ENCODE measurements at places on chromosomes 1 and 21. TPM values are rescaled to one million over a fixed set of nuclear protein-coding genes. Genes with fewer than 3 reads are reported as not detected.

DNA sequence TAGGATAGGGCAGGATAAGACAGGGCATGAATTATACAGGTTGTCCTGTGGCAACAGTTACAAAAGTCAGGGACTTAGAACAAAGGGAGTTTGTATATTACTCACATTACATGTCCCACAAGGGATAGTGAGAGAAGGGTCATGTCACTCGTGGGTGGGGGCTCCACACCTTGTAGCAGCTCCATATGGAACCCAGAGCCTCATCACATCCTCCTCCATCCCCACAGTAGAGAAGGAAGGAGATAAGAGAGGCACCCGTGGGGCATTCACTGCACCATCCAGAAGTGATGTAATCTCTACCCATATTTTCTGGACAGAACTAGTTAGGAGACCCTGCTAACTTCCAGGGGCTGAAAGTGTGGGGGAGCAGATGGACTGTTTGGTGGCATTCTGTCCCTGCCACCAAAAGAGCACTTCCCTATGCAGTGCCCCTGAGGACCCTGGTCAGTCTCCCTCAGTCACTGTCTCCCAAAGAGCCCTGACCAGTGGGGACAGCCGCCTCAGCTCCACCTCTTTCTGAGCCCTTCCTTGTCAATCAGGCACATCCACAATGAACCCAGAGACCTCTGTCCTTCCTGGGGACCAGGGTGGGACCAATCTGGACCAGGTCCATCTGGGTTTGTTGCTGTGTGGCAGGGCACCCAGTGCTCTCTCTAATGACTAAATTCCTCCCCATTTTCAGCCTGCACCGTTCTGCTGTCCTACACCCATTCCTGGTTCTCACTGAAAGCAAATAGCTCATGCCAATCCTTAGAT, 154.8 kb upstream of the ETV3 start:
- DNase-seq, result no peak

- DNase-seq, result peak; percentile 52
Observed at GRCh38 chr1:76998582-76999223, 131.4 kb downstream of the ST6GALNAC5 start.

DNA sequence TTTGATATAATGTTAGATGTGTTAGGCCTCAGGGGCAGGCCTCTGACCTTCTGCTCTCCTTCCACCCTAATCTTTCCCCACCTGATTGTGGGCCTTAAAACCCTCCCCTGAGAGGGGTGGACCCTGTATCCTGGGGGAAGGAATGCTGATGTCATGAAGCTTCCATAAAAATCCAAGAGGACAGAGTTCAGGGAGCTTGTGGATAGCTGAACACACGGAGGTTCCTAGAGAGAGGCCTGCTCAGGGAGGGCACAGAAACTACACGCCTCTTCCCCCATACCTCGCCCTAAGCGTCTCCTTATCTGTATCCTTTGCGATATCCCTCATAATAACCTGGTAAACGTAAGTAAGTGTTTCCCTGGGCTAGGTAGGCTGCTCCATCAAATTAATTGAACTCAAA, 4.3 kb downstream of the MFN2 start:
- DNase-seq, result no peak

GRCh38 chr1:26696119-26696653, 371 bp downstream of the ARID1A start:
- DNase-seq, result no peak

DNA sequence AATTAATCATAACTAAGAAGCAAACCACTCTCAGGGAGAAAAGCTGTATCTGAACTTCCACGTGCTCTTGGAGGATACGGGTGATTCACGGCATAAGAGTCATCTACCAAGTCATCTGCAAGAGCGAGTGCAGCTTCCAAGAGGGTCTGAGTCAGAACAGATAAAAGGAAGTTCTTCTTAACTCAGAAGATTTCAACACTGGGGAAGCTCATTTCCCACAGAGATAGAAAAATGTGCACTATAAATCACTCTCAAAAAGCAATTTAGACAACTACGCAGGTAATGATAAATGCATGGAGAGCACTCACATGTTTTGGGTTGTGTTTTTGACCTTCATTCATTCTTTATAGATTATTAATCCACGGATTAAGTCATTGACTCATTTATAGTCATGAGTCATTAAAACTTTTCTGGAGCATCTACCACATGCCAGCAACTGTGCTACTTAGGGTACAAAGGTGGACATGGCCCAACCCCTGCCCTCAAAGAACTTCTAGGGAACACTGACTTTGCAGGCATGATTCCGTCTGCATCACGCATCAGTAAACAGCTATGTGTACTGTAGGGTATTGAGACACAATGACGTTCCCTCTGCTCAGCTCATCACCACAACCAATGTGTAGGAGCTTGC, 20.8 kb downstream of the KCNJ15 start:
- peak; percentile 33 for DNase-seq

DNA sequence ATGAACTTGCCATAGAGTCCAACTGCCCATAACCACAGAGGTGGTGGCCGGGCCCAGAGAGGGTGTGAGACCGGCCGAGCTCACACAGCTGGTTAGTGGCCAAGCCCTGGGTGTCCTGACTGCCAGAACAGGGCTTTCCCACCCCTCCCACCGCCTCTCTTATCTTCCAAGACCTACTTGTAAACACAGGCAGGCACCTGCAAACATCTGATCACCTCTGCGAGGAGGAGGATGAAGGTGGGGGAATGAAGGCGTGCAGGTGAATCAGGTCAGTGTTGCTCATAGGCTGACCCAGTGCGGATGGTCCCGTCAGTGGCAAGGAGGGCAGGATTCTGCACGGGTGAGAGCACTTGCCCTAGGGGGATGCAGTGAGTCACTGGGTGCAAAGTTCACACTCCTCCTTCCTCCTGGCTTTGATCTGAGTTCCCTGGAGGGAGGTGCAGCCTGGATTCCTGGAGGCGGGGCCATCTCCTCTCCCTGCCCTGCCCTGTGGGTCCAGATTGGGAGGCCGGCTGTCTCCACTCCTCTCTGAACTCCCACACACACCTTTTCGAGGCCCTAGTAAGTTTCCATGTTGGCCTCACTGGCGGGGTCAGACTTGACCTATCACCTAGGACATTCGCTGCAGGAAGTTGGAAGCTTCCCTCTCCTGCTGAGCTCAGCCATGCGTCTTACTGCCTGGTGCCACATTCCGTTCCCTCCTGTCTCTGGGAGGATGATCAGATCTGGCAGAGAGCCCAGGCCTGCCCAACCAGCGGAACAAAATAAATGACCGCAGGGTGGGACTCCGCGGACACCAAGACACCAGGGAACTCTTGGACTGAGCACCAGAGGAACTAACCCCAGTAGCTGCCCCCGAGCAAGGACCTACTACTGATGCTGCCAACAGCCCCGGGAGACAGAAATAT, 7.3 kb downstream of the UQCRHL start:
- DNase-seq, result peak; percentile 90

- DNase-seq, result no peak
Observed at GRCh38 chr1:164228928-164229327, 330.1 kb upstream of the PBX1 start.

DNA sequence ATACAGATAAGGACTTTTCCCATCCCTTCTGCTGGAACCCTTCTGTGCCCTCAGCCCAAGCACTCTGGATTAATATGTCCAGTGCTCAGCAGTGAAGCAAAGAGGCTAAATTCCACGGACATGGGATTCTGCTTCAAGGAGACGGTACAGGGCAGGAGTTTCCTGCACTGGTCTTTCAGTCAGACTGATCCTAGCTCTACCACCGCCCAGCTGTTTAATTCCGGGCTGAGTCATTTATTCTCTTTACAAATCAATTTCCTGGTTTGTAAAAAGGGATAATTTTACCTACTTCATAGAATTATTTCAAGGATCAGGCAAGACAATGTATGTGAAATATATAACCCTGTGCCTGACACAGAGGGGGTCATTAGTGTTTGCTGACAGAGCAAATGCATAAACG, 41.6 kb upstream of the NRDC start:
- DNase-seq, result no peak

DNA sequence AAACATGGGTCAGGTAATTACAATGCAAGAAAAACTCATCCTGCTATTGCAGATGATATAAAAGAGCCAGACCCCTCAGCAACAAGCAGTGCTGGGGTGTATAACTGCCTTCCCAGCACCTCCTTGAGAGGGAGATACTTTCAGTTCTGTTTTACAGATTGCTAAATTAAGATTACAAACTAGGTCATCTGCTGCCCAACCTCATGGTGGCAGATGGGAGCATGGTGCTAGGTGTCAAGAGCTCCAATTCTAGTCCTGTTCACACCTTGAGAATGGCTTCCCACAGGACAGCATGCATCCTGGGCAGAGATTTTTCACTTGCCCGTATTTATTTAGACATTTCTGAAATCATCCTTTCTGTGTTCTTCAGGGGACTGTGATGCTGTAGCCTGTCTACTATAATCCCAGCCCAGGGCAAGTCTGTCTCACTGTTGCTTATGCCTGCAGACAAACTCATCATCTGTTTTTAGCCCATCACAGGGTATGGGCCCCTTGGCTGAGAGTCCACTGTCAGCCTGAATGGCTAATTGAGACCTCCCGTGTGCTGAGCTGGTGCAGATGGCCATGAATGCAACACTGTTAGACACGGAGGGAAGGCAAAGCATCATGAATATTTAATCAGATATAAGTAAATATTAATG, 40.2 kb upstream of the PBX1 start:
- DNase-seq, result no peak

DNA sequence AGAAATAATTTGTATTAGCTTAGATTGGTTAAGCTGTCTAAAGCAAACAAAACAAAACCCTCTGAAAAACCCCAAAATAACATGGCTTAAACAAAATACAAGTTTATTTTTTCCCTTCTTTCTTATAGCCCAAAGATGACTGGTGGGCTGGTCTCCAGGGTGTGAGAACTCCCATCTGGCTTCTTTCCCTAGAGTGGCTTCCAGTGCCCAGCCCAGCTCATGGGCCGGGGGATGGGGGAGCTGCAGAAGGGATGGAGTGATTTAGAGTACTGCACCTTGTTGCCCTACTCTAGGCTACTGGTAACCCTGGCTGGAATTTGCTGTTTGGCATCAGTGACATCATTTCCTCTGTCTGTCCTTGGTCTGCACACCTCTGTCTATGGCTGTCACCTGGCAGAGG, 223.0 kb downstream of the PBX1 start:
- no peak for DNase-seq

- no peak for DNase-seq
Observed at GRCh38 chr1:23727362-23727811, 15.9 kb upstream of the ELOA start.

GRCh38 chr1:229087906-229088305, 183.0 kb upstream of the RAB4A start:
- no peak for DNase-seq

DNA sequence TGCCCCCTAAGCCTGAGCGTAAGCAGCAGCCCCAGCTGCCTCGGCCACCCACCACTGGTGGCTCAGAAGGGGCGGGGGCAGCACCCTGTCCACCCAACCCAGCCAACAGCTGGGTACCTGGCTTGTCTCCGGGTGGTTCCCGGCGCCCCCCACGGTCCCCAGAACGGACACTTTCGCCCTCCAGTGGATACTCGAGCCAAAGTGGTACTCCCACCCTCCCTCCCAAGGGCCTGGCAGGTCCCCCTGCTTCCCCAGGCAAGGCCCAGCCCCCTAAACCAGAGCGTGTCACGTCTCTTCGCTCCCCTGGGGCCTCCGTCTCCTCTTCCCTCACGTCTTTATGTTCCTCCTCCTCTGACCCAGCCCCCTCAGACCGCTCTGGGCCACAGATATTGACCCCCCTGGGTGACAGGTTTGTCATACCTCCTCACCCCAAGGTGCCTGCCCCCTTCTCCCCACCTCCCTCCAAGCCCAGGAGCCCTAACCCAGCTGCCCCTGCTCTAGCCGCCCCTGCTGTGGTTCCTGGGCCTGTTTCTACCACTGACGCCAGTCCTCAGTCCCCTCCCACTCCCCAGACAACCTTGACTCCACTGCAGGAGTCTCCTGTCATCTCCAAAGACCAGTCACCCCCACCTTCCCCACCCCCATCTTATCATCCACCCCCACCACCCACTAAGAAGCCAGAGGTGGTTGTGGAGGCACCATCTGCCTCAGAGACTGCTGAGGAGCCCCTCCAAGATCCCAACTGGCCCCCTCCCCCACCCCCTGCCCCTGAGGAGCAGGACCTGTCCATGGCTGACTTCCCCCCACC, 46.2 kb downstream of the YARS1 start:
- DNase-seq, result no peak

- no peak for DNase-seq
Observed at GRCh38 chr1:161054805-161055204, 9.0 kb upstream of the USF1 start.

DNA sequence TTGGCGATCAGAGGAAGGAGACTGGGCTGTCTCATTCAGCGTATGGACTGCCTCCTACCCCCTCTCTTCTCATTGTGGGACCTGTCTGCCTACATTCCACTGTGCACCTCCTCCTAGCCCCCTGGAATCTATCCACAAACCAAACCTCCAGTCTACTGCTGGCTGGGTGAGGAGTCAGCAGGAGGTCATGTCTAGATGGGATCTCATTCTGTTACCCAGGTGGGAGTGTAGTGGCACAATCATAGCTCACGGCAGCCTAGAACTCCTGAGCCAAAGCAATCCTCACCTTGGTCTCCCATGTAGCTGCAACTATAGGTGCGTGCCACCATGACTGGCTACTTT, 18.0 kb upstream of the TTC22 start:
- no peak for DNase-seq

DNA sequence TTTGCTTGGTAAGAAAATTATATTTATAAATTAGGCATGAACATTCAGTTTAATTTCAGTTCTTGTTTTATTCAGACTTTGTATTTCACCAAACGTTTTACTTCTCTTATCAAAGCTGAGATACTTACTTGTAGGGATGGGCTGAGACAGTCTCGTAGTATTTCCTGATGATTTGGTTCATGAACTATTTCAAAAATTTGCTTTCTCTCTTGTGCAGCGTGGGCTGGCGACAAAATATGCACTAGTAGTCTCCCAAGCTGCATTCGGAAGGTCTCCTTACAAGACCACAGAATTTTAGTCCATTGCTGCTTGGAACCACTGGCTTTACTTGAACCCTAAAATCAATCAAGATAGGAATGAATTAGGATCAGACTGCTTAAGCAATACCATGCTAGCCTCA, 91.7 kb upstream of the GNG4 start:
- no peak for DNase-seq

- DNase-seq, result no peak
Observed at GRCh38 chr1:59480188-59480888, 183.4 kb downstream of the FGGY start.

- no peak for DNase-seq
Observed at GRCh38 chr1:168386949-168387586, 106.4 kb downstream of the TBX19 start.

GRCh38 chr1:109312978-109313775, 6.4 kb upstream of the MYBPHL start:
- DNase-seq, result no peak

GRCh38 chr1:229661022-229661877, 35.2 kb downstream of the URB2 start:
- peak; percentile 36 for DNase-seq

GRCh38 chr1:67760030-67760821, 73.0 kb downstream of the GNG12 start:
- peak; percentile 68 for DNase-seq

GRCh38 chr1:38561725-38562124, 297.8 kb downstream of the RRAGC start:
- DNase-seq, result no peak

GRCh38 chr1:65424573-65424889, 4.1 kb downstream of the LEPR start:
- DNase-seq, result no peak

- DNase-seq, result no peak
Observed at GRCh38 chr1:30545365-30545764, 178.0 kb downstream of the MATN1 start.

Gene RNU1-2
- total RNA-seq, result 1,290 TPM

Gene APOBEC4
- not detected for total RNA-seq

Gene KPRP
- not detected for total RNA-seq

Gene NHLH2
- total RNA-seq, result not detected

Gene GRIK1
- total RNA-seq, result not detected

Gene TIE1
- total RNA-seq, result 0.28 TPM

Gene LCK
- 0.57 TPM for total RNA-seq

Gene NOTCH2
- total RNA-seq, result 191 TPM

Data from Panc1 (cell line).